Heart right ventricle (tissue), 16 donors: ENCODE measurements at places on chromosomes 5 and 9.
A peak's percentile ranks its signal among the peaks of the same experiment; 100 is the strongest.

DNA sequence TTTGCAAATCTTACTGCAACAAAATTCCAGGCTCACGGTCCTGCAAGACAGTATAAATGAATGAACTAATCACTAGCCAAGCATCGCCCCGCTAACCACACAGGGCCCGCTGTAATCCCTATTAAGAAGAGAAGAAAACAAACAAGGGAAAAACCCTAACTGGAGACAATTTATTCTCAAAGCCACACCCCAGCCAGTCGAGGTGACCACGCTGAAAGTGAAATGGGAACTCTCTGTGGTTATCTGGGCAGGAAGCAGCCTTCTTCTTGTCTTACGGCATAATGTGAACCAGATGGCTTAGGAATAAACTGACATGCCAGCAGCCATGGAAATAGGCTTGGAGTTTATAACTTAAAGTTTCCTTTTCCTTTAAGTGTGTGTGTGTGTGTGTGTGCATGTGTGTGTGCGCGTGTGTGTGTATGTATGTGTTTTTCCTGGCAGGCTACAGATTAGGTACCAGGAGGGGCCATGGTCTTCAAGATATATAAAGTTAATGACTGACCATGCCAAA lies 120.2 kb downstream of the SEMA6A start:
- peak; percentile 33 for DNase-seq

- DNase-seq, result no peak
Measured at GRCh38 chr9:7192266-7192665, 434.5 kb downstream of the KDM4C start.

- peak; percentile 73 for DNase-seq
Measured at GRCh38 chr5:172958331-172959046, 735 bp upstream of the RPL26L1 start.

DNA sequence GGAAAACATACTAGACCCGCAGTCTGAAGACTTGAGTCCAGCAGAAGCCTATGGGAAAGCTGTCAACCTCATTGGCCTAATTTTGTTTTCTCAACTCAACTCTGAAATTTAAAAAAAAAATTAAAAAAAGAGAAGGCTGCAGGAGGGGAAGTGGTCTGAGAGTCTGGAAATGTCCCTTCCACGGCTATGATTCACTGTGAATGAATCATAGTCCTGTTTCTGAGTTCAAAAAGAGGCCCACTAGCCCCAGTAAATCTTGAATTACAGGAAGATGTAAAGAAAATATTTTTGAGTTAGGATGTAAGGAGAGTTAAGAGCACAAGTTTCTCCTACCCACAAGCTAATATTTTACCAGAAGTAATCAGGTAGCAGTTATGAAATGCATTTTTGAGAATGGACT lies 565.5 kb upstream of the DMAC1 start:
- DNase-seq, result no peak

DNA sequence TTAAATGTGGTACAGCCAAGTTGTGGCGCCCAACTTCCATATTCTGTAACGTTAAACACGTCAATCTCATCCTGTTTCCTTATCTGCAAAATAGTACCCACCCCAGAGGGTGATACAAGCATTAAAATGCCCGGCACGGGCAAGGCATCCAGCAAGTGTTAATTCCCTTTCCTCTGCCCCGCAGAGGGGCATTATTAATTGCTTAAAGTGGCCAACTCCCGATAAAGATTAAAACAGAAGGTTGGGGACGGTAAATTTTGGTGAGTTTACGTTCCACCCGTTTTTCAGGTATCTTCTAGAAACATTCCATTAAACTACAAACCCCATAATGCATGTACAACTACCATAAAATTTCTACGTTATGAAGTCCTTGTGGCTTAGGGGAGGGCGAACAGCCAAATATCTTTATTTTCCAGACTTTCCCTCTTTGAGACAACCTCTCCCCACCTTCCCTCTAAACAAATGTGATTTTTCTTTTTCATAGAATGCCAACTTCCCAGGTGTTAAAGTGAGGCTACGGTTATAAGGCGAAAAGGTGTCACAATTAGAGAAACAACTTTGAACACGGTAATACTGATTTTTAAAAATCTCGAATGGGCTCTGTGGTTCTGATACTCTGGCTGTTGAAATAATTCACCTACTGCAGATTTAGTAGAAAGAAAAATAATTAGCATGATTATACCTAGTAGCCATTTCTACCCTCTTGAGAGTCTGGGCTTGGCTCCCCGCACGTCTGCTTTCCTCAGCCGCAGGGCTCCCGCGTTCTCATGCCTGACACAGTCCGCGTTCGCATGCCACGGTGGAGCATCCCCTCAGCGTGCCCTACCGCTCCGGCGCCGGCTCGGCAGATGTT lies 1.2 kb upstream of the GPBP1 start:
- no peak for DNase-seq

- no peak for DNase-seq
Measured at GRCh38 chr5:1634337-1634661, 110.5 kb upstream of the LPCAT1 start.

DNA sequence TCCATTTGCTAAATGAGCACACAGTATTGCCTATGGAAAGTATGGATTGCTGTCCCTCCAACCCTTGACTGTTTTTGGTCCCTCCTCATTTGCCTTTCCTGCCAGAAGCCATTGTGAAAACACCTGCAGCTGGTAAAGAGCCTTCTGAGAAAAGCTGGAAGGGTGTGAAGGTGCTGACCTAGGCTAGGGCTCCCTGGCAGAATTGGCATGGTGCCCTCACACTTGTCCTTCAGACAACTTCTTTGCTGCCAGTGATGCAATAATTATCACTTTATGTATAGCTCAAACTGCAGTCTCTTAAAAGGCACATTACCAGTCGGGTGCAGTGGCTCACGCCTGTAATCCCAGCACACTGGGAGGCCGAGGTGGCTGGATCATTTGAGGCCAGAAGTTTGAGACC lies 4.2 kb downstream of the TXNDC15 start:
- DNase-seq, result no peak

DNA sequence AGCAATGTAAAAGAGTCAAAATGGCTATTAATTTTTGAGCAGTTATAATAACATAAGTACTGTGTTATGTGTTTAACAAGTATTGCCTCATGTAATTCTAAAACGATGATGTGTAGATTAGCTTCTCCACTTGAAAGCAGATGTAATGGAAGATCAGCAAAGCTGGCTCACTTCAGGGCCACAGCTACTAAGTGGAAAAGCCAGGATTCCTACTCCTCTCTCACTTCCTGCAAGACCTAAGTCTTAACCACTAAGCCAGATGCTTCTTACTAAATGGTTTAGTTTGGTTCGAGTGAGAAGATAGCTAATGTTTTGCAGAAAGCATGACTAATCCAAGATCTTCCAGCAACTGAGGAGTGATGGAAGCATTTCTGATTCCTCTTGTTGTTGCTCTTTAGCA lies 15.7 kb upstream of the TNC start:
- DNase-seq, result no peak

DNA sequence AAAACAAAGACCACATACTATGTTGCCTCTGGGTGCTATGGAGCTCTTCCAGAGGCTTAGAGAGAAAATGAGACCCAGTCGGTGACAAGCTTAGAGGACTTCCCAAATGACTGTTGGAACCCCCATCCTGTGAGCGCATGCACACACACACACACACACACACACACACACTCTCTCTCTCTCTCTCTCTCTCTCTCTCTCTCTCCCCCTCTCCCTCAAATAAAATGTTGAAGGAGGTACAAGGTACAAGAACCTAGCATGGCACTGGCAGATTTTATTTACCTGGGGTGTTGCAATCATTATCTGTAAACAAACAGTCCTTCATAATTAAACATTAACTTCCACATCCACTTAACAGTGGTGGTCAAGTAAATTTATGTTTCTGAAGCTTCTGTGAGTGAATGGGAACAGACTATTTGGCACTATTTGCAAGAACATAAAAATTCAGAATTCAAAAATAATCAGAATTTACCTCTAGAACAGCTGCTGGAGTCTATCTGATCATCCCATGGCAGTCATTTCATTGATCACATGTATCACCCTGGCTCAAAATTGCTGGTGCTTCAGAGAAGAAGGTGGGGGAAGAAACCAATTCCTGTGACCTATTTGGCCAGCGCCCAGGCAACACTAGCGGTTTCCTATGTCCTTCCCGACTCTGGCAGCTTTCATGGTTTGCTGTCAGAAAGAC lies 24.9 kb downstream of the TRPM3 start:
- DNase-seq, result no peak

DNA sequence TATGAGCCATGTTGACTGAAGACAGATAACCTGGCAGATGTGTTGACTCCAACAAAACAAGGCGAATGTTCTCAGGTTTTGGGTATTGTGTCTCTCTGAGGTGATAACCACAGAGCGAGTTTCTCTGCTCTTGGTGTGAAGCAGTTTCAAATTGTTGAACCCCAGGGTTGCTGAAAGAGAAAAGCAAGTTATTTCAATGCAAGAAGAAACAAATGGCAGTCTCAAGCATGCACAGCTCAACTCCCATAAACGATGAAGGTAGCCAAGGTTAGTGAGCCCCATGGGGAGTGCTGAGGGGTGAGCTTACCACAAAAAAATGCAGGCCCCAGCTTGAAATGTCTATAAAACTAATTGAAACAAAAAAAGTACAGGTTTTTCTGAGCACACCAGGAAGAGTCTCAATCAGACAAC lies 220.8 kb upstream of the DAPK1 start:
- no peak for DNase-seq

GRCh38 chr5:68252673-68253623 lies 37.4 kb downstream of the PIK3R1 start:
- peak; percentile 66 for DNase-seq

DNA sequence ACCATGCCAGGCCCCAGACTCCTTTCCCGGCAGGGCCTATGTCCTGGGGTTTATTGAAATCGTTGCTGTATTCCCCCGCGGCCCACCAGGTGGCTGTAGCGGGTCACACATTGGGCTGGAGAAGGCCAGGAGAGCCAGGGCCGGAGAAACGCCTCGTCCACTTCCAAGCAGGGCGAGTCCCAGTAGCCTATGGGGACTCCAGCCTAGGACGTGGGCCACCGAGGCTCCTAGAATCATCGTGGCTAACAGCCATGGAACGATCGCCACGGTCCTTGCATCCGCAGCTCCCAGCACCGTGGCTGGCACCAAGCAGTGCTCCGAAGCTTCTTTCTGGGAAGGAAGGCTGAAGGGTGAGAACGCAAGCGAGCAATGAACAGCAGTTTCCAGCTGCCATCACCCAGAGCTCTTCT lies 87.7 kb downstream of the ENTREP1 start:
- peak; percentile 69 for DNase-seq

DNA sequence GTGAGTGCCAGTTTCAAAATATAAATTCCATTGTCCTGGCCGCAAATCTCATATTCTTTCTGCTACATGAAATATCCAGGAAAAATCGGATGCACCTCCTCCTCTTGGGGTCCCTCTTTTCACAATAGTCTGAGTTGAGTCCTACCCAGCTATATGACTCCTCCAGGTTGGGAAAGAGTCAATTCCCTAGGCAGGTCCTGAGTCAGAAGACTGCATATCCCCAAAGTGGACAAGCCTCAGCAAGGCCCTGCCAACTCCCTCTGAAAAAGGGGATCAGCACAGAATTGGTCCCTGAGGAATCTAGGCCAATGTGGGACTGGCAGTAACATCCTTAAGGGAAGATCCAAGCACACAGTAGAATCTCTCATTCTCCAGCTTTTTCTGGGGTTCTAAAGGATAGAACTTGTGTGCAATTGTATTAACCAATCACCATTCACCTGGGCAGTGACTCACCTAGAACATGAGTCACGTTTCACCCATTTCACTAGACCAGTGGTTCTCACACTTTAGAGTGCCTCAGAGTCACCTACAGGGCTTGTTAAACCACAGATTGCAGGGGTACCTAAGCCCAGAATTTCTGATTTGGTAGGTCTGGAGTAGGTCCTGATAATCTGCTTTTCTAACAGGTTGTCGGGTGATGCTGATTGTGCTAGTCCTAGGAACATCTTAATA lies 44.7 kb upstream of the TMEM215 start:
- DNase-seq, result no peak

- no peak for DNase-seq
Measured at GRCh38 chr5:140148508-140148907, 22.8 kb downstream of the IGIP start.
